ENCODE measurements at places on chromosomes 2 and 18.
A peak's percentile ranks its signal among the peaks of the same experiment; 100 is the strongest.

DNA sequence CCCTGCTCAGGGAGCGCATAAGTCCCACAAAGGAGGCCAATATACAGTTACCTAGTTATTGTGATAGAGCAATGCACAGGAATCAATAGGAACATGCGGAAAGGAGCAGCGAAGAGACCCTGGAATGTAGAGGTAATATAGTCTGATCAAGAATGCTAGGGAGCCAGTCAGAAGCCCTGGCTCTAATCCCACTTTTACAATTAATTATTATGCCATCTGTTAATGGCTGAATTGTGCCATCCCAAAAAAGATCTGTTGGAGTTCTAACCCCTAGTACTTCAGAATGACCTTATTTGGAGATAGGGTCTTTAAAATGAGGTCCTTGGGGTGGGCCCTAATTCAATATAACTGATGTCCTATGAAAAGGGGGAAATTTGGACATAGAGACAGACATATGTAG is 7.7 kb upstream of the SPATS2L start:
- DNase-seq = no peak

GRCh38 chr18:26190506-26190905 is 35.7 kb upstream of the TAF4B start:
- peak; percentile 4 for DNase-seq

GRCh38 chr2:237159006-237159911 is 73.6 kb downstream of the COPS8 start:
- no peak for DNase-seq

DNA sequence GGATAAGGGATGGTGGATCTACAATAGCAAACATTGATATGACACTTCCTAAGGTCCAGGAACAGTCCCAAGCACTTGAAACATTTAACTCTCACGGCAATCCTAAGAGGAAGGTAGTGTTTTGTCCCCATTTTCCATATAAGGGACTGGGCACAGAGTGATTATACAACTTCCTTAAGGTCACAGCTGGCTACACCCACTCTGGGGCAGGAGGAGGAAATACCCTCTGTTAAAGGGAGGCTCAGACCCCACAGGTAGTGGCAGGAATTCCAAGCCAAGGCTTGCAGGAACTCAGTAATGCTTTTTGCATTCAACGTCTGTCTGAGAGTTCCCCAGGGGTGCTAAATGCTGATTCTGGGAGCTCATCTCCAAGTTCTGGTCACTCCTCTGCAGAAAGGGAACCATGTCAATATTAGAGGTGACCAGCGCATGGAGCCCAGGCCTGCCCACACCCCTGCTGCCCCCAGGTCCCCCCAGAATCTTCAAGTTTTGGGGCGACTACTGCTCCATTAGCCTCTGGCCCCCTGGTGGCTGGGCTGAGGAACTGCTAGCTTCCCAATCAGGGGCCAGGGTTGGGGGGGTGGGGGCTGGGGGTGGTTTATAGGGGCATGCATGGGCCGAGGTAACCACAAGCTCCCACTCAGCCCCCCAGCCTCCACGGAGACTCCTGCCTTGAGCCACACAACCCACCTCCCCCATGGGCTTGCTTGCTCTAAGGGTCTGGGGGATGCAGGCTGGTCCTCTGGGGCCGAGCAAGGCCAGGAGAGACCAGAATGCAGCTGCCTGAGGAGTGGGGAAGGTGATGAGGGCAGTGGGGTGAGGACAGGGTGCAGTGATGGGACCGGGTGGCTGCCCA is 11.1 kb downstream of the OBSL1 start:
- no peak for DNase-seq

DNA sequence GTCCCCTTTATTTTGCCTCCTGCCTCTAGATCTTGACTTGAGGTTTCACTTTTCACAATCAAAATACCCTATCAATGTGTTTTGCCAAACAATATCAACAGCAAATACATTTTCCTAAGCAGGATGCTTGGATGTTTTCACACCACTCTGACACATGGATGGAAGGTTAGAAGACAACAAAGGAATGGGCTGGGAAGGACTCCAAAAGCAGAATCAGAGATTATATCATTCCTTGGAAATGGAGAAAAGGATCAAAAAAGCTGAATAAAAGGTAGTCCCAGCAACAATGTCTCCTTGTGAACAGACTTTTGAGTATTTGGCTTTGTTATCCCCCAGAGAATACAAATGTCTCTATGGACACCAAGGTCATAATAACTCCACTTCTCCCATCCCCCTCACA is 170.8 kb downstream of the ETAA1 start:
- no peak for DNase-seq

All from stimulated activated CD4-positive, alpha-beta T cell treated with anti-CD3 and anti-CD28 coated beads, Interleukin-1b, Interleukin-23, amount 100 ng/mL, for 1 hour (primary cell).